Activated naive CD8-positive, alpha-beta T cell treated with anti-CD3 and anti-CD28 coated beads for 36 hours (primary cell): ENCODE measurements at places on chromosomes 16 and 17. TPM values are rescaled to one million over a fixed set of nuclear protein-coding genes. Genes with fewer than 3 reads are reported as not detected.

- no peaks in the 10 kb centered on the region for H3K27me3 ChIP-seq
- no peaks in the 10 kb centered on the region for H3K36me3 ChIP-seq
- H3K27ac ChIP-seq, result peak overlapping the region; percentile 66
- peaks cover 4% of the 10 kb centered on the region for H3K4me1 ChIP-seq
Measured at GRCh38 chr17:38861399-38861843, 7.9 kb upstream of the RPL23 start.

DNA sequence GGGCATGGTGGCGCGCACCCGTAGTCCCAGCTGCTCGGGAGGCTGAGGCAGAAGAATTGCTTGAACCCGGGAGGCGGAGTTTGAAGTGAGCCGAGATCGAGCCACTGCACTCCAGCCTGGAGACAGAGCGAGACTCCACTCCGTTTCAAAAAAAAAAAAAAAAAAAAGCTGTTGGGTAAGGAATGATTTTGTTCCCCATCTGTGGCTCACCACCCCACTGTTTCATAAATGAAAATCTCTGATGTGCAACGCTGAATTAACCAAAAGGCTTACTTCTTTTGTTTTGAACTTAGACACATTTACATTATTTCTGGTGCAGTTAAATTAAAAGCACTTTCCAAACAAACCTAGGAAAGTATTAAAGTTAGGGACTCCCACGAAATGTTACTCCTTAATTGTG lies 1.2 kb upstream of the METTL9 start:
- peaks cover 4% of the 10 kb centered on the region for H3K36me3 ChIP-seq
- DNase-seq, result no peak
- H3K4me1 ChIP-seq, result peaks cover 44% of the 10 kb centered on the region
- no peaks in the 10 kb centered on the region for H3K27me3 ChIP-seq

- peak overlapping the region; percentile 86 for H3K27ac ChIP-seq
- H3K4me3 ChIP-seq, result peak overlapping the region; percentile 95
- H3K27me3 ChIP-seq, result peaks cover 5% of the 10 kb centered on the region
- peaks cover 8% of the 10 kb centered on the region for H3K36me3 ChIP-seq
- peaks cover 37% of the 10 kb centered on the region for H3K4me1 ChIP-seq
- DNase-seq, result no peak
Measured at GRCh38 chr16:70801611-70802010, 653 bp upstream of the VAC14 start.

The C16orf54 gene
- total RNA-seq, result 17.3 TPM

DNA sequence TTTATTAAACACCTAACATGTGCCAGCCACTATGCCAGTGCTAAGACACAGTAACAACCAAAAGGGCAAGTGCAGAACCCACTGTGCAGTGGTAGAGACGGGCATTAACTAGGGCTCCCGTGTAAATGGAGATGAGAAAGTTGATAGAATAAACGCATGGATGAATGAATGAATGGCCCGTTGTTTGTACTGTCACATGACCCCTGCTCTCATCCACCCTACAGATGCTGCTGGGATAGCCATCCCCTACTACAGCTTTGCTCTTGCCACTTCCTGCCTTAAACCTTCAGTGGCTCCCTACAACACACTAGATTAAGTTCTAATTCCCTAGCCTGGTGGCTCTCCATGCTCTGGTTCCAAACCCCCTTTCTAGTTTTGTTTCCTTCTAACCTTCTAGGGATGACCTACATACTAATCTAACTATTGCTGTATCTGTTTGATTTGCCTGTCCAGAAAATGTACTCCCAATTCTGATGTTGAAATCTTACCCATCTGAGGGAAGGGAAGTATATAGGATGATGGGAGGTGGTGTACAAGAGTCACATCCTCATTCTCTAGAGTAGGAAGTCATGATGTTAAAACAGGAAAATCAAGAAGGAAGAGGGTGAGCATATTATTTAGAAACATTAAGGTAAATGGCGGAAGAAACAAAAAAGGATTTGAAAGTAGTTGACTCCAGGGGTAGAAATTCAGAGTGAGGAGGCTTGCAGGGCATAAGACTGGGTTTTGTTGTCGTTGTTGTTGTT lies 11.4 kb upstream of the TNRC6C start:
- DNase-seq, result no peak
- H3K4me3 ChIP-seq, result no peak overlapping the region
- H3K27me3 ChIP-seq, result no peaks in the 10 kb centered on the region
- H3K36me3 ChIP-seq, result no peaks in the 10 kb centered on the region

- no peak for DNase-seq
- no peak overlapping the region for H3K27ac ChIP-seq
- no peak overlapping the region for H3K4me3 ChIP-seq
- peaks cover 7% of the 10 kb centered on the region for H3K4me1 ChIP-seq
Measured at GRCh38 chr17:39352986-39353385, 48.4 kb downstream of the FBXL20 start.

The GAS2L2 gene
- 0.40 TPM for total RNA-seq

- DNase-seq, result no peak
- H3K4me3 ChIP-seq, result no peak overlapping the region
- no peaks in the 10 kb centered on the region for H3K27me3 ChIP-seq
- H3K4me1 ChIP-seq, result no peaks in the 10 kb centered on the region
- H3K36me3 ChIP-seq, result no peaks in the 10 kb centered on the region
- no peak overlapping the region for H3K27ac ChIP-seq
Measured at GRCh38 chr17:79116575-79117368, 42.1 kb downstream of the ENGASE start.

DNA sequence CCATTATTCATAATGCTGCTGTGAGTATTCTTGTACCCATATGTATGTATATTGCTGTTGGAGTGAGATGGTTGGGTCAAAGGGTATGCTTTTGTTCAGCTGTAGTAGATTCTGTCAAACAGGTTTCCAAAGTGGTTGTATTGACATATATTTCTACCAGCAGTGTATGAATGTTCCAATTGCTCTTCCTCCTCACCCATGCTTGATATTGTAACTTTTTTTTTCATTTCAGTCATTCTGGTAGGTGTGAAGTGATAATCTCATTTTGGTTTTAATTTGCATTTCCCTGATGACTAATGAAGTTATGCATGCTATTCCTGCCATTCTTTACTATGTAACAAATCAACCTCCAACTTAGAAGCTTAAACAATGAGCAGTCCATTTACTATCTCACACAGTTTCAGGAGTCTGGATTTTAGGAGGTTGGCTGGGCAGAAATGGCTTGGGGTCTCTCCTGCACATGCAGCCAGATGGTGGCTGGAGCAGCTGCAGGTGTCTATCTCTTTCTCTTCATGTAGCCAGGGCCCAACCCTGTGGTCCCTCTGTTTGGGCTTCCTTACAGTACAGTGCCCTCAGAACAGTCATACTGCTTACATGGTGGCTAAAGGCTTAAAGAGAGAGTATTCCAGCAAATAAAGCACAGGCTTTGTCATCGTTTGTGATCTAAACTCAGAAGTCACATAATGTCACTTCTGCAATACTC lies 21.2 kb downstream of the ERAL1 start:
- no peak overlapping the region for H3K4me3 ChIP-seq
- DNase-seq, result no peak
- H3K36me3 ChIP-seq, result peaks cover 10% of the 10 kb centered on the region

DNA sequence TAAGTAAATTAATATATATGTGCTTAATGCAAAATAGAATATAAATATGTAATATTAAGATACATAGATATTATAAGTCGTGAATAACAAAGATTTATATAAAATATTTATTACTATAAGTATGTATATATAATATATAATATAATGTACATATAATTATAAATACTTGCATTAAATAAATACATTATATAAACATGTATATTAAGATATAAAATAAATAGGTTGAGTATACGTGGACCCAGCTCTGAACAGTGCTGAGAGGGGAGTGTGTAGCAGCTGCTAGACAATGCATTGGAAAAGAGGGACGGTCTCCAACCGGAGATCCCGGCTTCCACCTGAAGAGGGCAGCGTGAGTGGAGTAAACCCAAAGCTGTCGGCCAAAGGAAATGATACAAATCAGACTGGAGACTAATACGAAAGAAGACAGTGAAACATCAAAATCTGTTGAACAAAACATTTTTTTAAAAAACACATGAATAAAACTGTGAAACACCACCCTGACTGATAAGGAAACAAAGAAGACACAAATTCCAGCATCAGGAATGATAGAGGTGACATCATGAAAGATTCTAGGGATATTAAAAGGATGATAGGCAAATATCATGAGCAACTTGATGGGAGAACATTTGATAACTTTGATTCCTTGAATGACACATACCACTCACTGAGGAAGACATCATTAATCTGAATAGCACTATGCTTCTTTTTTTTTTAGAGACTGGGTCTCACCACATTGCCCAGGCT lies 125.4 kb upstream of the CHMP6 start:
- DNase-seq, result peak; percentile 69
- peak overlapping the region; percentile 68 for H3K27ac ChIP-seq
- no peaks in the 10 kb centered on the region for H3K27me3 ChIP-seq
- no peak overlapping the region for H3K4me3 ChIP-seq

DNA sequence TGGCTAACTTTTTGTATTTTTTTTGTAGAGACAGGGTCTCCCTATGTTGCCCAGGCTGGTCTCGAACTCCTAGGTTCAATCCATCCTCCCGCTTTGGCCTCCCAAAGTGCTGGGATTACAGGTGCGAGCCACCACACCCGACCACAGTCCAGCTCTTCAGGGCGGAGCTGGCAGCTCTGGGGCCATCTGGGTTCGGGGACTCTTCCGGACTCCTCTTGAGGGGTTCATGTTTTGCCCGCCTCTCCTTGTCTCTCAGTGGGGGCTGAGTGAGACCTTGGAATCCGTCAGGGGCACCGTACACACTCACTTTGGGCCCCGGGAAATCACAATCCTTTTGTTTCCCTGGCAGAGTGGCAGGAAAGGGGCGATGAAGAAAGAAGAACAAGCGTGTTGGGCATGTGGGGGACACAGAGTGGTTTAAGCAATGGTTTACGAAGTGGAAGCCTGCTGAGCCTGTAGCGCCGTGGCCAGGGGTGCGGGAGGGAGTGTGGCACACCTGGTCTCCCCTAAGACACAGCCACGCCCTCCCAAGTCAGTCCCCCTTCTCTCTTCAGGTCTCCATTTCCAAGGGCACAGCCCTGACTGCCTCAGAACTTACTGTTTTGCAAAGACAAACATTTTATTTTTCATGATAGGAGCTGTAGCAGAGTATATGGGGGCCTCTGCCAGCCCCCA lies 26.1 kb downstream of the TNS4 start:
- H3K27ac ChIP-seq, result no peak overlapping the region
- no peaks in the 10 kb centered on the region for H3K27me3 ChIP-seq
- no peak for DNase-seq
- H3K36me3 ChIP-seq, result peaks cover 7% of the 10 kb centered on the region

GRCh38 chr17:79741751-79742588 lies 11.2 kb downstream of the ENPP7 start:
- H3K27me3 ChIP-seq, result peaks cover 41% of the 10 kb centered on the region
- DNase-seq, result peak; percentile 76
- no peak overlapping the region for H3K27ac ChIP-seq
- H3K4me3 ChIP-seq, result no peak overlapping the region
- no peaks in the 10 kb centered on the region for H3K36me3 ChIP-seq
- peaks cover 5% of the 10 kb centered on the region for H3K4me1 ChIP-seq

- H3K4me3 ChIP-seq, result no peak overlapping the region
- H3K4me1 ChIP-seq, result no peaks in the 10 kb centered on the region
- no peak for DNase-seq
Measured at GRCh38 chr17:8820311-8821010, 21.3 kb upstream of the MFSD6L start.

The CBFA2T3 gene
- total RNA-seq, result 0.56 TPM

The ARL5C gene
- not detected for total RNA-seq

The PERCC1 gene
- total RNA-seq, result 0.40 TPM

DNA sequence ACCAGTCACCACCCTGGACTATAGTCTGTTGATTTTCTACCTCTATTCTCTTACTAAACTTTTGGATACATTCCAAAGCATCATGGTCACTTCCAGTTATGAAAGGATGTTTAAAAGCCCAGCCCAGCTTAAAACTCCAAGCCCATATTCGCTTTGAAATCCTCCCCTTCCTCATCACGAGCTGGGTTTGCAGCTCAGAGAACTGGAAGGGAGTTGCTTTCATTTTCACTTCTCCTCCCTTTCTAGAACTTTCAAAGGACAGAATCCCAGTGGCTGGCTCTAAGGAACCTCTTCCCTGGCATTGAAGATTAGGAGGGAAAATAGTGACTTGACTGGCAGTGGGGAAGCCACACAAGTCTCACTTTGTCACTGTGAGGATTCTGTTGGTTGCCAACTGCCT lies 100.1 kb upstream of the DYNLRB2 start:
- no peaks in the 10 kb centered on the region for H3K4me1 ChIP-seq
- no peak overlapping the region for H3K27ac ChIP-seq
- no peak overlapping the region for H3K4me3 ChIP-seq

The CD300H gene
- not detected for total RNA-seq

GRCh38 chr16:24188021-24188542 lies 68.1 kb upstream of the CACNG3 start:
- no peaks in the 10 kb centered on the region for H3K27me3 ChIP-seq
- no peak overlapping the region for H3K4me3 ChIP-seq
- H3K36me3 ChIP-seq, result peaks cover 24% of the 10 kb centered on the region
- no peak for DNase-seq

The NPB gene
- total RNA-seq, result not detected
